ENCODE measurements at places on chromosomes 5 and 9.

DNA sequence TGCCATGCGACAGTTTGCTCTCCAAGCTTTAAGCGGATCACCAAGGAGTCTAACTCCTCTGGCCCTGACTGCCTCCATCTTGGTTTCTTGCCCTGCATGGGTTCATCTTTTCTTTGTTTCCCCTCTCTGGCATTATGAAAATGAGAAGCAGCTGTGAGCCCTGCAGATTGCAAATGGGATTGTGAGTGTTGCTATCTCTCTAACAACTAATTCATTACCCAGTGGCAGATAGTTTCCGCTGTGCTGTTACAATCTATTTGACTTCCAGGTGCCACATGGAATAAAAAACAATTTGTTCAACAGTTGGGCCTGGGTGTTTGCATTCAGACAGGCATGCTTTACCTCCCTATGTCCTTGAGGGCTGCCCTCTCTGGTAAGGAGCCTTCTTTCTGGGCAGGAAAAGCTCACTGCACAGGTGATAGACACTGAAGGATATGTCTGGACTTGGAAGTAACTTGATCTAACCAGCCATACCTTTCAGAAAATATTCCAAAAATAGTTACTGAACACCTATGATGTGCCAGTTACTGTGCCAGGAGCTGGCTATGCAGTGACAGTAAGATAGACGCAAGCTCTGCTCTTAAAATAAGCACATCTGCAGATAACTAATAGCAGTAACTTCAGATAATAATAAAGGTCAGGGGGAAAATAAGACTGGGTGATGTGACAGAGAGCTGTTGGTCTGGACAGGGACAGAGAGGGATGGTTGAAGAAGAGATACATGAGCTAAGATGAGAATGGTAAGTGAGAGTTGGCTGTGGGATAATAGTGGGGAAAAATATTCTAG lies 40.1 kb downstream of the GRIA1 start:
- no peak for DNase-seq

- no peak for DNase-seq
Observed at GRCh38 chr9:87465816-87466215, 31.9 kb upstream of the DAPK1 start.

- no peak for DNase-seq
Observed at GRCh38 chr5:121264605-121265004, 587.1 kb upstream of the FTMT start.

GRCh38 chr5:124584991-124585715 lies 161.3 kb downstream of the ZNF608 start:
- DNase-seq = no peak

DNA sequence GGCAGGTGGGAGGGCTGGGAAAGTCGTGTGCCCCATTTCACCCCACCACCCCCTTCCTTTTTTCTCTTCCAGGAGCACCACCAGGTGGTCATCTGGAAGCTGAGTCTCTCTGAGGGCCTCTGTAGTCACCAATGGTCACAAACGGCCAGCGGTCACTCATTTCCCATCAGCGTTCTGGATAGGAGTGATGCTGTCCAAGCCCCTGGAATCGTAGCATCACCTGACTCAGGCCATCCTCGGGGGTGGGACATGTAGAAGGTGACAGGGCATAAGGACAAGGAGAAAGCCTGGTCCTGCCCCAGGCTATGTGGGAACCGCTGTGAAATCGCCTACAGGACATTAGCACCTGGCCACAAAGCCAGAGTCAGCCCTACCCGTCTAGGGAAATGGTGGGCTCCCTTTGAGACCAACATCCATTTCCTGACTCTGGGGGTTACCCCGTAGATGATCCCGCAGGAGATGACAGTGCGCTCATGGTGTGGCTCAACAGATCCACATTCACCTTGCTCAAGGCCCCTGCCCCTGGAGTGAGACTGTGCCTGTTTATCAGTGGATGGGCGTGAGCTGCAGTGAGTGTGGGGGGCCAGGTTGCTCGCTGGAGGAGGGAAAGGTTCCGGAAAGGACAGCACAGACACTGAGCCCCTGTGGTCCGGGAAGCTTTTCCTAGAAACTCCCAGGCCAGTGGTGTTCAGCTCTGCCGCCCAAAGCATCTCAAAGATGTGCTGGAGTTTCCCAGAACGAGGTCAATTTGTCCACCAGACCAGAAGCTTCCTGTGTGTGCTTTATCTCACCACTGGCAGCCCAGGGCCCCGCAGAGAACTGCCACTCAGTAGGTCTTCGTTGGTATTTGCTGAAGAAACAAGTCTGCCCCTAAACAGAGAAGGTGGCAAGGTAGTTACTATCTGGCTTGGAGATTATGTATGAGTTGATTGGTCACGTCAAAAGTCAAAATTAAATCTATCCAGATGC lies 61.1 kb upstream of the UNC5A start:
- DNase-seq = no peak

- no peak for DNase-seq
Observed at GRCh38 chr9:757246-757881, 84.1 kb upstream of the DMRT1 start.

DNA sequence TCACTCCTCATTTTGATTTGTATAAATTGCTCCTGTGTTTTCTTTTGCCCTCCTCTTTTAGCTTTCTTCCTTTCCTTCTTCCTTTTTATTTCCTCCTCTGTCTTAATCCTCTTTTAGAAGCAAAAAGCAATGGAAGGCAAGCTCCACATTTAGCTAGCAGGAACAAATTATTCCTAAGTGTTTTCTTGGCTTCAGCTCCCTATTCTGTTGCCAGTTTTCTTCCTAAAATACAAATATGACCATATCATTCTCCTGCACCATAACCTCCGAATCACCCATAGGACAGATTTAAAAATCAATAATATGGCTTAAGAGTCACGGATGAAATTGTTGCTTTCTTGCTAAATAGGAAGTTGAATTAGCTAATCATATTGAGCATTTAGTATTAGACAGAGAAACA lies 49.4 kb downstream of the GRIN3A start:
- DNase-seq = no peak

DNA sequence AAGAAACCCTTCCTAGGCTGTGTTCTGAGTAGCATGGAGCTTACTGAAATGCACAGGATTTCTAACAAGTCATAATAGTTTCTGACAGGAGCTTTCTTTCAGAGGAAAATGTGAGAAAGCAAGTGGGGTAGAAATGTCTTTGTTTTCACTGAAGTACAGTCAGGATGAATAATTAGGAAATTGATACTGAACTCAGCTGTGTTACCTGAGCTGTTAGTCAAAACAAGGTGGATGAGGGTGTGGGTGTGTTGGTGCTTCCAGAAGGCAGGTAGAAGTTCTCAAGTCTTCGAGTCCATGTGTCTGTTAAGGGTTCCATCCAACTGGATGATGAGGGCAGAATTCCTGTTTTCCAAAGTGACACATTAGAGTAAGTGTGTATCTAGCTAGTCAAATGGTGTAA lies 122.4 kb downstream of the BASP1 start:
- DNase-seq = no peak

DNA sequence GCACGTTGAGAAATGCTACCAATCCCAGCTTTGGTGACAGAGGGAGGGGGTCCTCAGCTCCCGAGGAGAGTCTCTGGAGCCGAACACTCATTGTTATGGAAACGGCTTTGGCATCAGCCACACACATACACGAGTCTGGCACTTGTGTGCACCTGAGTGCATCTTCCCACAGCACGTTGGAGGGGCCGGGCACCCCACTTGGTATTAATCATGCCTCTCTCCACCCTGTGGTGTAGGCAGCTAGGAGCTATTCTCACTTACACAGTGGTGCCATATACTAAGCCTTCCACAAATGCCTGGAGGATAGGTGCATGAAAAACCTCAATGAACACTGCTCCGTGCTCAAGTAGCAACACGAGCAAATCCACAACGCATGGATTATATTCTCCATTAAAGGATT lies 133.9 kb upstream of the PANK3 start:
- DNase-seq = no peak

DNA sequence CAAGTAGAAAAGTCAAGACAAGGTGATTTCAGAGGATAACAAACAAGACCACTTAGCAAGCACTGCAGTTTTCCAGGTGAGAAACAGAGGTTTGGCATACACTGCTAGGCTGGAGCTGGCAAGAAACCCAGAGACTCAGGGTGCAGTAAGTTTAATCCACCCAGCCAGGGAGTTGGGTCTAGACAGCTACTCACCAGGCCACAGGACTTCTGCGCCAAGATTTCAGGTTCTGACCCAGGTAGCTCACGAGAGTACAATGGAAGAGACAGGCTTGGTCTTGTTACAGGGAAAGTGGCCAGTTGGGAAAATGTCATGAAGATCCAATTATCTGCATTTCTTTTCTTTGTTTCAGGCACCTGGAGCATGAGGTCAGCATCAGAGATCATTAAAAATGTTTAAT lies 9.8 kb downstream of the SMIM23 start:
- no peak for DNase-seq

DNA sequence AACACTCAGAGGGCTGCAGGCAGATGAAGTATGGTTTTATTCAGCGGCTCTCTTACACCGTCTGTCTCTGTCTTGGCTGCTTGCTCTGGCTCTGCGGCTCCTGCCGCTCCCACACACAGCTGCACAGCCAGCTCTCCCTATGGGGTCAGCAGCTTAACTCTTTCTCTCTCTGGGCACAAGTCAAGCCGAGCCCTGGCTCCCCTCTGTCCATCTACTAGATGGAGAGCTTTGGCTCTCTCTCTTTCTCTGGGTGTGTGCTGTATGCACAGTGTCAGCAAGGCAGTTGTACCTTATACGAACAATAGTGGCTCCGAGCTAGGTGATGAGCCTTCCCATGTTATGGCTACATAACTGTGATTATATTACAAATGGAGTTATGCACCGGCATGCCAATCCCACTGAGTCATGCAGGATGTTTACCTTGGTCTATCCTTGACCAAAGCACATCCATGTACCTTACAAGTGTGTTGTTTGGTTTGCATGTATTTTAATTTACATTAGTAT lies 19.3 kb upstream of the PPP2CA start:
- DNase-seq = no peak

- no peak for DNase-seq
Observed at GRCh38 chr5:3709068-3709716, 113.6 kb downstream of the IRX1 start.

DNA sequence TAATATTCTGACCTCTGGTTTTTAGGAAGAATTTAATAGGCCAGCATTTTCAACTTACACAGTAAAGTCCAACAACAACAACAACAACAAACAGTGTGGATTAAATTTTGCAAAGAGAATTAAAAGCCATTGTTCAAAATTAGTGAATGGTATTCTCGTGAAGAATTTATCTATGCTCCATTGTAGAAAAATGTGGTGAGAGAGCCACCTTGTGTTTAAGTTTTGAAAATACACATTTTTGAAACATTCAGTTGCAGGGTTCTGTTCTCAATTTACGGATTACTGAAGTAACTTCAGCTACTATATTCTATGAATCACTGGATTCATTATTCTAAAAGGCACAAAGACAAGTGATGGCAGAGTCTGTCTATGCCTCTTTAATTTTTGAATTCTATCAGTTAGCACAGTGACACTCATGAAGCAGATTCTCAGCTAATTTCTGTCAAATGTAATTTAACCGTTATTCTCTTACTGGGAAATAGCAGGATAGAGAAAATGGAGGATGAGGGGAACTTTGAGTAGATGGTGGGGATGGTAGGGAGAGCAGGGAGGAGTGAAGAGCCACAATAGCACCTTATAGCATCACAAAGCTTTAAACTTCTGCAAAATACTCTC lies 11.0 kb downstream of the CCDC152 start:
- peak; percentile 43 for DNase-seq

DNA sequence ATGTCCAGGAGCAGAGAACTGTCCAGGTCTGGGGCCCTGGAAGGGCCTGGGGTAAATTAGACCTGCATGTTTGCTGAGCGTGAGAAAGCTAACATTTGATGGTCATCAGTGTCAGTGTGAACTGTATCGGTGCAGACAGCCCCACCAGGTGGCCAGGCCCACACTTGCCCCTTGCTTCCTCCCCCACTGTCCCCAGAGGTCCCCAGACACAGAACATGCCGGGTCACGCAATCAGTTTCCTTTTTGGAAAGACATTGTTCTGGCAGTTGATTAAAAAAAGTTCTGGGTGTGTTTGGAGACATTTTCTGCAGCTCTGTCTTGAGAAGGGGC lies 1.5 kb downstream of the NKD2 start:
- DNase-seq = no peak

GRCh38 chr5:38618154-38618553 lies 61.7 kb upstream of the LIFR start:
- no peak for DNase-seq

GRCh38 chr9:68941780-68942459 lies 72.0 kb downstream of the PRKACG start:
- no peak for DNase-seq

- no peak for DNase-seq
Observed at GRCh38 chr9:83472221-83472665, 66.0 kb downstream of the FRMD3 start.

GRCh38 chr9:134230942-134231325 lies 66.6 kb upstream of the RNU6ATAC start:
- DNase-seq = no peak

DNA sequence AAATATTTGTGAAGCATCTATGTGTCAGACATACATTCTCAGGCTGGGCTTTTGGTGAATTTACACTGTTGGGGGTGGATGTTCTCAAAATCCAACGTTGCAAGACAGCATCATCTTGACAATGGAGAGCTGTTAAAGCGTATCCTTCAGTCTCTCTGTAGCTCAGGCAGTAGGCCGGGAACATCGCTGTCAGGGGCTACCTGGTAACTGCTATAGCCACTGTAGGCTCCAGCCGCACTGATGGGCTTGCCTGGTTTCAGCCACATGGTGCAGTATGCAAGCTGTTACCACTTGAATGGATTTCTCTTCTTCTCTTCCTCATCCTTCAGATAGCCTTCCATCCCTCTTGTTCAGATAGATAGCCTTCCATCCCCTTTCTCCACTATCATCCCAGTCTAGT lies 51.7 kb downstream of the DRD1 start:
- no peak for DNase-seq

GRCh38 chr5:73215891-73216610 lies 43.1 kb downstream of the TMEM174 start:
- peak; percentile 67 for DNase-seq
